A172 (cell line): ENCODE measurements at places on chromosomes 12 and 14. TPM values are rescaled to one million over a fixed set of nuclear protein-coding genes. Genes with fewer than 3 reads are reported as not detected.
A peak's percentile ranks its signal among the peaks of the same experiment; 100 is the strongest.

The NFATC4 gene
- not detected in 2 replicates for total RNA-seq

The BDKRB1 gene
- total RNA-seq: 3.6 and 6.1 TPM in 2 replicates

The KRT5 gene
- total RNA-seq: 1.1 and 1.4 TPM in 2 replicates

GRCh38 chr14:49955024-49955423 lies 62.1 kb downstream of the ARF6 start:
- no peak for DNase-seq

The RNASE7 gene
- total RNA-seq: not detected in 2 replicates

GRCh38 chr14:71855399-71856036 lies 76.7 kb upstream of the RGS6 start:
- DNase-seq: peak; percentile 35

The CLEC7A gene
- not detected in 2 replicates for total RNA-seq

- no peak for DNase-seq
These were observed 120.4 kb downstream of the CALM1 start for GRCh38 chr14:90517076-90517841.

DNA sequence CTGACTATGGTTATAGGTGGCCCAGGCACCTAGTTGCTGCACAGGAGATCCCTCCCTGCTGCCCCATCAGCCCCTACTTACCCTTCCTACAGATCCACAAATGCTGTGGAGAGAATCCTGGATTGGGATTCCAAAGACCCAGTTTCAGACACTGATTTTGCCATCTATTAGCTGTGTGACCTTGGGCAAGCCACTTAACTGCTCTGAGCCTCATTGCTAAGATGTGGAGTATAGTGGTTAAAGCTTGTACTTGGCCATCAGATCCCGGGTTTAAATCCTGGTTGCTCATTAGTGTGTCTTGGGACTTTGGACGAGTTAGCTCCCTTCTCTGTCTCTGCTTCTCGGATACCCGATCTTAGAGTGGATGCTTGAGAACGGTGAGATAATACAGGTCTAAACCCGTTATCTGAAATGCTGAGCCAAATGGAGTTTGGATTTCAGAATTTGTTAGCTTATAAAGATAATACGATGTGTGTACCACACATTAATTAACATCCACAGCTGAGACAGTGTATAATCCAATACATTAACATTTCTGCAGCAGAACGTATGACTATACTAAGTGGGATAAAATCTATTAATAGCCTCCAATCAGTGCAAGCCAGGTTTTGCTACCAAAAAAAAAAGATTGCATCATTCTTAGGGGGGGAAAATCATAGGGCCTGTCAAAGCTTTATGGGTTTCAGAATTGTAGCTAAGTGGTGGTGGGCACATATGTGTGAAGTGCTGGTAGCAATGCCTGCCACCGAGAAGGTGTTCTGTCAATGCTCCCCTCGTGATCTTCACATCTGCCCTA lies 16.0 kb downstream of the PROX2 start:
- no peak for DNase-seq

The MIPOL1 gene
- total RNA-seq: not detected in 2 replicates

DNA sequence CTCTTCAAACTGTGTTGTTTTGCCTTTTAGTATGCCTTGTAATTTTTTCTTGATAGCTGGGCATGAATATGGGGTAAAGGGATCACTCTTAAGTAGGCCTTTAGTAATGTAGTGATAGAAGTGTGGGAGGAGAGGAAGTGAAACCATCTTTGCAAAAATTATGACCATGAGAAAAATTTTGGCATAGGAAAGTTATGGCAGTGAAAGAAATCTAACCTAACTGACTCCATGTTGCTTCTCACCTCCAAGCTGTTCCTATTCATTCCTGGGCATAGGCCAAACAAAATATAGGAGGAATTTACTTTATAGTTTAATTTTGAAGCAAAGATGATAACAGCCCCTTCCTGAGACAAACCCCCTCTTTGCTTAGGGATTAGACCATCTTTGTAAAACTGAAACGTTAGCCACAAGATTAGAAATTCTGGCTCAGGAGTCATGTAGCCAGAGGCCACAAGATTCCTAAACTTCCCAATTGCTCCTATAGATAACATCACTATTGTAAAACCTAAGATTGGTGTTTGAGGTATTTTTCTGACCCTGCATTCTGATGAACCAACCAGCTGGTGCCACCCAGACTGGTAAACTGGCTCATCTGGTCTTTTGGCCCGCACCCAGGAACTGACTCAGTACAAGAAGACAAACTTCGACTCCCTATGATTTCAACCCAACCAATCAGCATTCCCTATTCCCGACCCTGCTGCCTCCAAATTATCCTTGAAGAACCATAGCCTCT lies 45.8 kb downstream of the CRADD start:
- DNase-seq: peak; percentile 80

The SERPINA5 gene
- 0.36 TPM in 1 of 2 replicates, not detected in the other for total RNA-seq

The MYF6 gene
- total RNA-seq: not detected in 2 replicates
